ENCODE measurements at places on chromosomes 6 and 20.

GRCh38 chr20:31641391-31641790 is 3.7 kb downstream of the COX4I2 start:
- DNase-seq: no peak

DNA sequence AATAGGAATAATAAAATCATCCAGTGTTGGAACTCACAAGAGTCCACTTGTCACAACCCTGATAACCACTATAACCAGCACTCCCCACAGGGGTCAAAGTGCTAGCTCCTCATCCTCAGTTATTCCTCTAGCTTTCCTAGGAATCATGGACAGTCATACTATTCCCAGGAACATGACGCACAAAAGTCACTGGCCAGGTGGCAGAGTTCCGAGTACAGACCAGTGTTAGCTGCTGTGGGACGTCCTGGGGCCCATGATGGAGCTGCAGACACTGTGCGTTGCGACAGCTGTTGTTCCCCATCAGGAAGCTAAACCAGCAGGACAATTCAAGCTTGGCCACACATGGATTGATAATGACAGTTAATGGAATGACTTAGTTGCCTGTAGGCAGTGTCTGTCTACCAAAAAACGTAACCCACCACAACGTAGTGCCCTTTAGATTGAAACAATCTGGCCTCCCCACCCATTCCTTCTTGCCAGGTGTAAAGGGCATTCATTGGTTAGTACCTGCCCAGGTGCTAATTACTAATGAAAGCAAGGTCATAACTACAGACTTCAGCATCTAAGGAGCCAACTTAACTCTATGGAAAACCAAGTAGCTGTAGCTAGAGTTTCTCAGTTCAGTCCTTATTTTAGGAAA is 17.4 kb downstream of the EZR start:
- no peak for DNase-seq

- no peak for DNase-seq
Observed at GRCh38 chr6:37798436-37799262, 20.9 kb upstream of the ZFAND3 start.

GRCh38 chr20:13054011-13054410 is 45.2 kb downstream of the SPTLC3 start:
- no peak for DNase-seq

- no peak for DNase-seq
Observed at GRCh38 chr6:11271228-11272020, 39.0 kb upstream of the NEDD9 start.

DNA sequence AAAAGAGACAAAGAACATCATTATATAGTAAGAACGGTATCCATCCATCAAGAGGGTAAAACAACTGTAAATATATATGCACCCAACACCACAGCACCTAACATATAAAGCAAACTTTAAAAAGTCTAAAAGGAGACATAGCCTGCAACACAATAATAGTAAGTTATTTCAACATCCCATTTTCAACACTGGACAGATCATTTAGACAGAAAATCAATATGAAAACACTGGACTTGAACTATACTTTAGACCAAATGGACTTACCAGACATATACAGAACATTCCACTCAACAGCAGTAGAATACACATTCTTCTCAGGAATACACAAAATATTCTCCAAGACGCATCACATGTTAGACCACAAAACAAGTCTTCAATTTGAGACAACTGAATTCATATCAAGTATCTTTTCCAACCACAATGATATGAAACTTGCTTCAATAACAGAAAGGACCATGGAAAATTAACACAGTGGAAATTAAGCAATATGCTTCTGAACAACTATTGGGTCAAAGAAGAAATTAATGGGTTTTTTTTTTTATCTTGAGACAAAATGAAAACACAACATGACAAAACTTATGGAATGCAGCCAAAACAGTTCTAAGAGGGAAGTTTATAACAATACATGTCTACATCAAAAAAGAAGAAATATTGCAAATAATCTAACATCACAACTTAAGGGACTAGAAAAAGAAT is 23.9 kb upstream of the ASF1A start:
- DNase-seq: no peak

DNA sequence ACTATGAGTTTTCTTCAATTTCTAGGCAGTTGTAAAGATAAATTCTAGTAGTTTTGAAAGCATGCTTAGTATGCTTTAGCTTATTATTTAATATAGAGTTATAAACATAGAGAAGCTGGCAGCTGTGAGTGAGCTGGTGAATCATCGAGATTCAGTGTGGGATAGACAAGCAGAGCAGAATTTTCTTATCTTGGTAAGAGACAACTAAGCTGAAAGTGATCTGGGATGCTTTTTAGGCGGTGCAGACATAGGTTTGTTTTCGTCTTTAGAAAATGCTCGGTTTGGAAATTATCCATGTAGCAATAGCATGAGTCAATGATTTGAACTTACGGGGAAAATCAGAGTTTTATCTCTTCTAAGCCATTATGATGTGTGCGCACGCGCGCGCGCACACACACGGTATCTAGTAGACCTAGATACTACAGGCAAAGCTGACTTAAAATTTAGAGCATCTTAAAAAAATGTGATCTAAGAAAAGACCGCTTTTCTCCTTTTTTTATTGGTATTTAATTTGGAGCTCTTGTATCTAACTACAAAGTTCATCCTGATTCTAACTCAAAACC is 128.3 kb upstream of the MAP3K7 start:
- DNase-seq: no peak

DNA sequence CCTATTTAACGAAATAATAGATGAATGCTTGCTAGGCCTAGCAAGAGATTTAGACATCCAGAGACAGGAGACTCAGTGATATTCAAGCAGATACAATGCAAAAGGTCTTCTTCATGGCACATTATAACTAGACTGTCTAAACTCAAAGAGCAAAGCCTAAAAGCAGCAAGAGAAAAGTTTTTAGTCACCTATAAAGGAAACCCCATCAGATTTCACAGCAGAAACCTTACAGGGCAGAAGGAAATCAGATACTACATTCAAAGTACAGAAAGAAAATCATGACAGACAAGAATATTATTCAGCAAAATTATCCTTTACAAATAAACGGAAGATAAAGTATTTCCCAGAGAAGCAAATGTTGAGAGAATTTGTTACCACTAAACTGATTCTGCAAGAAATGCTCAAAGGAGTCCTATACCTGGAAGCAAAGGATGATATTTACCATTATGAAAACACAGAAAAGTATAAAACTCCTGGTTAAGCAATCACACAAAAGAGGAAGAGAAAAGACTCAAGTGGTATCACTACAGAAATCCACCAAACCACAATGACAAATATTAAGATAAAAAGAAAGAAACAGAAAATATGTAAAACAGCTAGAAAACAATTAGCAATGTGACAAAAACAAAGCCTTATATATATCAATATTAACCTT is 333.7 kb downstream of the MEI4 start:
- no peak for DNase-seq

GRCh38 chr6:34304164-34304563 is 55.4 kb upstream of the SMIM29 start:
- no peak for DNase-seq

DNA sequence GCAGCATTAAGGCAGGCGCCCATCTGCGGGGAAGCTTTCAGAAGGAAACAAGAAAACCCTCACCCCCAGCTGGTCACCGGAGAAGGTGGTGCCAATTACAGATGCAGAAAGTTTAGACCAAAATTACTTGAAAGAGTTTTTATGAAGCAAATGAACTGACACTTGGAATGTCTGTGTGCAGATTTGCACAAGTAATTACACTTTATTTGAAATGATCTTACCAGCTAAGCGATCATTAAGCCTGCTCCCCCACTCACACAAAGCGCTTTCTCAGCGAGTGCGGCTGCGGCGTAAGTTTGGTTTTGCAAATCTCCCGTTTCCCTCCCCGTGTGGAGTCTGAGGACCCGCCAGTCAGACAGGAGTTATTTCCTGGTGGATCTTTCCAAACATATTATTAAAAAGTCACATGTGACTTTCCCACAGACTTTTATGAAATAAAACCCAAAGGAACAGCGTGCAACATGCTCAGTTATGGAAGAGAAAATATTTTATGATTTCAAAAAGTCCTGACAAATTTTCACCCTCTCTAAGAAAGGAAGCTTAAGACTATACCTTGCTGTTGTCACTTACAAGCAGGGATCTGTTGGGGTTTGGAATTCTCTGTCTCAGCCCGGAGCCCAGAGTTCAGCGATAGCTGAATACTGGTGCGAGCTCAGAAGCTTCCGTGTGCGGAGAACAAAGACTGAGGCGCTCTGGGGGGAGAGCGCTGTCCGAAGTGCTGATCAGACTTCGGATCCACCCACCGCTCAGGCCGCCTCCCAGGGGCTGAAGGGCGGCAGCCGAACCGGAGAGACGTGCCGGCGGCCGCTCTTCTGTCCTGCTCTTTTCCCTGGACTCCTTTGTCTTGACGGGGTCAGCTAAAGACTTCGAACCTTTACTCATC is 2.7 kb upstream of the MYT1 start:
- DNase-seq: no peak

GRCh38 chr6:108165714-108166663 is at the start of gene NR2E1:
NR2E1 (plus strand) TSS chr6:108166022; CDS start chr6:108166766, 744 bp downstream.
- DNase-seq: no peak

GRCh38 chr20:48906221-48906877 is 15.2 kb upstream of the ARFGEF2 start:
- DNase-seq: no peak

GRCh38 chr20:24768713-24769601 is 180.1 kb upstream of the CST7 start:
- DNase-seq: no peak

DNA sequence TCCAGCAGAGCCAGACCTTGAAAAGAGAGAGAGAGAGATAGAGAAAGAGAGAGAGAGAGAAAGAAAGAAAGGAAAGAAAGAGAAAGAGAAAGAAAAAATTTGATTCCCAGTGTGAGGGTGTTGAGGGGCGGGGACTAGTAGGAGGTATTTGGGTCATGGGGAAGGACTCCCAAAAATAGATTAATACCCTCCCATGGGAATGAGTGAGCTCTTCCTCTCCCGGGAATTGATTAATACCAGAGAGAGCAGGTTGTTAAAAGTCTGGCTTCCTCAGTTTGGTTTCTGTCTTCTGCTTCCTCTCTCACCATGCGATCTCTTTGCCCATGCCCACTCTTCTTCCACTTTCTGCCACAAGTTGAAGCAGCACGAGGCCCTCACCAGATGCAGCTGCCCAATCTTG is 28.8 kb upstream of the CFAP206 start:
- no peak for DNase-seq

DNA sequence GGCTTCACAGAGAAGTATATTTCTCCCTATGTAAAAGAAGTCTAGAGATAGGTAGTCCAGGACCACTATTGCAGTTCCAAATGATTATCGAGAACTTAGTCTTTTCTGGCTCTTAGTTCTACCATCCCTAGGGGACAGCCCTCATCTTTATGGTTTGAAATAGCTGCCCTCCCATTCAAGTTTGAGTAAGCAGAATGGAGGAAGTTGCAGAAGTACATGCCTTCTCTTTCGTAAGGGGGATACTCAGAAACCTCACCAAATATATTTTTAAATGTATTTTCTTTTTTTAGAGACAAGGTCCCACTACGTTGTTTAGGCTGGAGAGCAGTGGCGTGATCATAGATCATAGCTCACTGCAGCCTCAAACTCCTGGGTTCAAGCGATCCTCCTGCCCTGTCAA is 236.8 kb upstream of the RREB1 start:
- DNase-seq: no peak

GRCh38 chr6:41228616-41229015 is 467 bp downstream of the TREML4 start:
- no peak for DNase-seq

GRCh38 chr6:27890445-27891319 is 21.5 kb downstream of the OR2B2 start:
- peak; percentile 85 for DNase-seq

DNA sequence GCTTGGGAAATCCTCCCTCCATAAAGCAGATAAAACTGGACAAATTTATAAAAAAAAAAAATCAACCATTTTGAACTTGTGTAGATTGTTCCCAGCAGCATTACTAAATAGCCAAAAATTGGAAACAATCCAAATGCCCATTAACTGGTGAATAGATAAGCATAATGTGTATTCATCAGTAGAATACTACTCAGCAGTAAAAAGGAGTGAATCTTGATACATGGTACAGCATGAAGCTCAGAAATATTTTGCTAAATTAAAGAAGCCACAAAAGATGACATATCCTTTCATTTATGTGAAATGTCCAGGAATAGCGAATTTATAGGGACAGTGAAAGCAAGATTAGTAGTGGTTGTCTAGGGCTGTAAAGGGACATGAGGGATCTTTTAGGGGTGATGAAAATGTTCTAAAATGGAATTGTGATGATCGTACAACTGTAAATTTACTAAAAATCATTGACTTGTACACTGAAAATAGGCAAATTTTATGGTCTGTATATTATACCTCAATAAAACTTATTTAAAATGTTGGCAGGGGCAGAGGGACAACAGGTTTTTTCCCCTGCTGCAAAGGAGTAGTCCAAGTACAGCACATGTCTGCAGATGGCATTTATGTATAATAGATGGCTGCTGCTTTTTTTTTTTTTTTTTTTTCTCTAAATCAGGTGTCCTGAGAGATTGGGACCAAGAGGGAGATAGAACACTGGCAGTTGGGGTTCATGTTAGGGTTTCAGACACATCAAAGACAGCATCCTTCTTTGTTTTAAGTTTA is 59.5 kb downstream of the CBFA2T2 start:
- DNase-seq: no peak

- DNase-seq: no peak
Observed at GRCh38 chr6:154125421-154125820, 86.4 kb downstream of the OPRM1 start.

- no peak for DNase-seq
Observed at GRCh38 chr6:144346719-144347447, 61.7 kb downstream of the UTRN start.

DNA sequence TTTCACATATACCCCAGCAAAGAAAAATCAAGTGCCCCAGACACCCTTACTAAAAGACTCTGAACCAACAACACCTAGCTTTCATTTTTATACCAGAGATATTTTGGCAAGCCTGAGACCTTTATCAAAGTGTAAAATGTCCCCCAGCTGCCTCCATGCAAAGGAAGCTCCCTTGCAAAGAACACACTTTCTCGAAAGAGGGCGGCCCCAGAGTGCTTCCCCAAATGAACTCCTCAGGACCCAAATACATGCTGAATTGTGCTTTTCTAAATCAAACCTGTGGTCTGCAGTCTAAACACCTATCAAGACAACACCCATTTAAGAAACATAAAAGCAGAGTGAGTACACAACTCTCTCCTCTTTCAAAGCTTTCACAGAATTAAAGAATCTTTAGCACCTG is 490 bp downstream of the IPCEF1 start:
- DNase-seq: no peak

GRCh38 chr6:26044140-26045064 is 42.8 kb upstream of the HFE start:
- DNase-seq: peak; percentile 79

DNA sequence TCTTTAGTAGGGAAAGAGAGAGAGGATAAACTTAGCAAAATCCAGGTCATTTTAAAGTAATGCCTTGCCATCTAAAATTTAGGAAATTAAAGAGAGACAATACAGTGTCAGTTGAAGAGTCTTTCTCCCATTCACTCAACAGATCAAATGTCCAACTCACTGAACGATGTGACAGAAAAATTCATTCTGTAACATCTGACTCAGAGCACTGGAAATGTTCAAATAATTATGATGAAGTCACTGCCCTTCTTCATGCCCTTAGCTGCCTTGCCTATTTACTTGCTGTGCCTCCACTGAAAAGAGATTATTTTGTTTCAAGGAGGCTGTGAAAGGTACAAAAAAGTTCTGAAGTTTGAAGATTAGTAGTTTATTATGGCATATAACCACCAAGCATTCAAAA is 434.8 kb downstream of the ADGRB3 start:
- no peak for DNase-seq

- DNase-seq: no peak
Observed at GRCh38 chr6:70709826-70710225, 42.1 kb downstream of the SMAP1 start.

GRCh38 chr20:2311329-2311728 is 15.5 kb downstream of the TGM3 start:
- no peak for DNase-seq
